Mucosa of gallbladder (tissue), 1 donor: ENCODE measurements at places on chromosomes 12 and 14.
A peak's percentile ranks its signal among the peaks of the same experiment; 100 is the strongest.

GRCh38 chr12:2722806-2723205 lies 72.0 kb upstream of the FKBP4 start:
- DNase-seq, result no peak

GRCh38 chr12:117142094-117142493 lies 42.9 kb upstream of the TESC start:
- no peak for DNase-seq

DNA sequence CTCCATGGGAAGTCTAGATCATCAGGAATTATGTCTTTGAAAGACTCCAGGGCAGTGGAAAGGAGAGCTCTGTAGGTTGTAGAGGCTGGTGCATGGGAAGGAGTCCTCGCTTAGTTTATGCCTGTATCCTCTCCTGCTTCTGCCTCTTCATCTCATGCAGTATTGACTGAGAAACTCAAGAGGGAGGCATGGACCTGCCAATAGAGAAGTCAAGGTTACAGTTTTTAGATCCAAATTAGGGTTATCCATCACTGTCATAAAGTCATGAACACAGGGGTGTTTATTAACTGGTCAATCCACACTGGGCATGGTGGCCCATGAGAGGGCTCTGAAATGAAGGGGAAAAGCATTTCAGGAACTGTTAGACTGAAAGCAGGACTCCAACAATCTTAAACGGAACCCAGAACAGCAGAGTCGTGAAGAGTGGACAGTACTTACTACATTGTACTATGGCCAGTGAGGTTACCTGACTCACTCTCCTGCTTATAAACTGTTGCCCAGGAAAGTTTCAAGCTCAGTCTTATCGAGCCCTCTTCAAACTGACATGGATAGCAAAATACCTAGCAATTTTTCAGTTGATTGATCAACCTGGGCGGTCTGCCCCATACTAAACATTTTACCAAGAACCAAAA lies 30.1 kb upstream of the DHRS7 start:
- DNase-seq, result no peak

- no peak for DNase-seq
These were observed 6.7 kb downstream of the A2ML1 start for GRCh38 chr12:8829125-8829518.

- no peak for DNase-seq
These were observed 3.0 kb upstream of the GARIN2 start for GRCh38 chr14:67186172-67186768.

DNA sequence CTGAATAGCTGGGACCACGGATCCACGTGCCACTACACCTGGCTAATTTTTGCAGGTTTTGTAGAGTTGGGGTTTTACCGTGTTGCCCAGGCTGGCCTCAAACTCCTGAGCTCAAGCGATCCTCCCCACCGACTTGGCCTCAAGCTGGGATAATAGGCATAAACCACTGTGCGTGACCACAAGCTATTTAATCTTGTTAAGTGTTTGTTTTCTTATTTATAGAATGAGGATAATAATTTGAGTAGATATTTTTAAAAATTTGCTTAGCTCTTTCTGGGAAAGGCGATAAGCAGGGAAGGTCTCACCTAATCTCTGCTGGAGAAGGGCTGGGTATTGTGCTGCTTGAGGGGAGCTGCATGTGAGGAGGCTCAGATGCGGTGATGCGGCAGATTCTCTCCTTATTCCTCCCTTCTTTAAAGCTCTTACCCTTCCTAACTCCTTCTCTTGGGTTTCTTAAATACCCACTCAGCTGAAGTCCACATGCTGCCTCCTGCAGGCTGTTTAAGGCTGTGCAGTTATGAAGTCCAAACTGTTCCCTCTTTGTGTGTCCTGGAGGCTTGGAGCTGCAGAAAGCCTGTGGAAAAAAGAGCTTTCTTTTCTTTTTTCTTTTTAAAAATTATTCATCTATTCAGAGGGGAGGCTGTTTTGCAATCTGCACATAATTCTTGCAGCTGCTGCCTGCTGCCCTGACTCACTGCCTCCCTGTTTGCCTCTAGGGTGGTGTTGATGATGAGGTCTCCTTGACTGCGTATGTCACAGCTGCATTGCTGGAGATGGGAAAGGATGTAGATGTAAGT lies 37.9 kb downstream of the A2ML1 start:
- peak; percentile 56 for DNase-seq

GRCh38 chr12:45130881-45131281 lies 80.0 kb upstream of the DBX2 start:
- DNase-seq, result peak; percentile 40

- no peak for DNase-seq
These were observed 33.2 kb upstream of the RAD51AP1 start for GRCh38 chr12:4505376-4505986.

GRCh38 chr12:122452701-122453285 lies 30.3 kb upstream of the CLIP1 start:
- no peak for DNase-seq

GRCh38 chr12:64400041-64400440 lies 4.2 kb upstream of the XPOT start:
- DNase-seq, result no peak

GRCh38 chr12:76859611-76860010 lies 19.2 kb downstream of the CSRP2 start:
- DNase-seq, result no peak

GRCh38 chr14:79018836-79019235 lies 848.7 kb downstream of the NRXN3 start:
- no peak for DNase-seq

GRCh38 chr12:19959353-19959752 lies 409.0 kb upstream of the PDE3A start:
- DNase-seq, result no peak

- no peak for DNase-seq
These were observed 125.1 kb downstream of the GPR65 start for GRCh38 chr14:88130057-88130432.

DNA sequence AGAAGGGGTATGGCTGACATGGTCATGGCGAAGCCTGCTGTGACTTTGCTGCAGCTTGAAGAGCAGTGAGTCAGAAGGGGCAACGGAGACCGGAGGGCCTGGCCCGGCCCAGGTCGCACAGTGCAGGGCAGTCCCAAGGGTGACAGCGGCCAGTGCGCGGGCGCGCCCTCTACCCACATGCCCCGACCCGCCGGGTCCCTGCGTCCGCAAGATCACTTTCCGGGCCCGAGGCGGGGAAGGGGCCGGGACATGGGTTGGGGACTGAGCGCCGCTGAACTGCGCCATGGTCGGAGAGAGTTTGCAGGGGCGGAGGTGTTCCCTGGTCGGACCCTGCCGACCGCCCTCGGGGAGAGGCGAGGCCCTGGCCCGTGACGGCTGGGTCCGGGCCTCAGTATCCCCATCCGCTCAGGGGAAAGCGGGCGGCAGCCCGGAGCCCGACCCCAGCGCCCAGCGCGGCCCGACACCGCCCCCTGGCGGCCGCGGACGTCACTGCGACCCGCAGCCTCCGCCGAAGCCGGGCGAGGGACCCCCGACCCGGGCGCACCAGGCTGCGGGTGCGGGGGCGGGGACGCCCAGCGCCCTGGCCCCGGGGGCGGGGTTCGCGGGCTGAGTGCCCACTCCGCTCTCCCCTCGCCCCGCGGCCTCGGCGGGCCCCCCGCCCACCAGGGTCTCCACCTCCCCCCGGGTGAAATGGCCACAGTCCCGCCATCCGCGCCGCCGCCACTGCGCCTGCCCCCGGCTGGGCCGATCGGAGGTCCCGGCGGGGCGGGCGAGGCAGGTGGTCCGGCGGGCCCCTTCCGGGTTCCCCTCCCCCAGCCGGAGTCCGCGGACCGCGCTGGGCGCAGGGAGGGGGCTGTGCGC lies 7.2 kb upstream of the ANKRD9 start:
- peak; percentile 50 for DNase-seq

DNA sequence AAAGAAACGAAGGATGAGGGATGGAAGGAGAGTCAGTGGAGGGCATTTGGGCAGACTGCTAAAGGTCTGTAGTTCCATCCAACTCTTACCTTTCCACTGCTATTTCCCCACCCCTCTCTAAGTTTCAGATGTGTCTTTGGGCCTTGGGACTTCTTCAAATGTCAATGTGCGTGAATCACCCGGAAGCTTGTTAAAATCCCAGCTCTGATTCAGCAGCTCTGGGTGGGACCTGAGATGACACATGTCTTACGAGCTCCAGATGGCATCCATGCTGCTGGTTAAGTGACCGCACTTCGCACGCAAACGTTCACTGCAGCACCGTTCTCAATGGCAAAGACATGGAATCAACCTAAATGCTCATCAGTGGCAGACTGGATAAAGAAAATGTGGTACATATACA lies 309.9 kb downstream of the VRK1 start:
- DNase-seq, result no peak

- peak; percentile 48 for DNase-seq
These were observed 2.2 kb upstream of the ZFP36L1 start for GRCh38 chr14:68794851-68795596.

- DNase-seq, result no peak
These were observed 8.3 kb downstream of the MVK start for GRCh38 chr12:109581856-109582255.

DNA sequence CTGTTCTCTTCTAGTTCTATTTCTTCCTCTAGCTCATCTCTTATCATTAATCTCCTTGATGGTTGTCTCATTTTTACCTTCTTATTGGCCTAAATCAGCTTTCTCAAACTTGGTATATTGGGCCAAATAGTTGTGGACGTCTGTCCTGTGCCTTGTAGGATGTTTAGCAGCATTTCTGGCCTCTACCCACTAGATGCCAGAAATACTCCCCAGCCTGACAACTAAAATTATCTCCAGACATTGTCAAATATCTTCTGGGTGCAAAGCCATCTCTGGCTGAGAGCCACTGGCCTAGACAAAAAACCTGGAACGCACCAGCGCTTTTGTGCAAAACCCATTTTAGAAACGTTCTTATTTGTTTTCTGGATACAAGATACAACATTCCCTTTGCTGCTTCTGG lies 38.8 kb upstream of the LRRC10 start:
- no peak for DNase-seq

DNA sequence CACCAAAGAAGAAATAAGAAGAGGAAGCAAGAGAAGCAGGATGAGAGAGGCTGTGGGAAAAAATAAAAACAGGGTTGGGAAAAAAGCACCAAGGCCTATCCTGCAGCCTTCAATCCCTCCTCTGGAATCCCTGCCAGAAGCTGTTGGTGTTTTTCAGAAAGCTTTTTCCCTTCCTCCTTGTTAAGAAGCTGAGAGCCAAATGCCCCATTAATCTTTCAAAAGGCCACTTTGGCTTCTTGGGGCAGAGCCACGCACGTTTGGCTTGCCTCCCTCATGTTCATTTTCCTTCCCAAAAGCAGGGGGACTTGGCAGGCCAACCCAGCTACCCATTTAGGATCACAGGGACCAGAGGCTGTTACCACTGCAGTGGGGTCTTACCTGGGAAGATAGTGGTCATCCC lies 365.3 kb downstream of the NUAK1 start:
- DNase-seq, result no peak

- DNase-seq, result no peak
These were observed 25.6 kb downstream of the MNAT1 start for GRCh38 chr14:60760209-60760608.

DNA sequence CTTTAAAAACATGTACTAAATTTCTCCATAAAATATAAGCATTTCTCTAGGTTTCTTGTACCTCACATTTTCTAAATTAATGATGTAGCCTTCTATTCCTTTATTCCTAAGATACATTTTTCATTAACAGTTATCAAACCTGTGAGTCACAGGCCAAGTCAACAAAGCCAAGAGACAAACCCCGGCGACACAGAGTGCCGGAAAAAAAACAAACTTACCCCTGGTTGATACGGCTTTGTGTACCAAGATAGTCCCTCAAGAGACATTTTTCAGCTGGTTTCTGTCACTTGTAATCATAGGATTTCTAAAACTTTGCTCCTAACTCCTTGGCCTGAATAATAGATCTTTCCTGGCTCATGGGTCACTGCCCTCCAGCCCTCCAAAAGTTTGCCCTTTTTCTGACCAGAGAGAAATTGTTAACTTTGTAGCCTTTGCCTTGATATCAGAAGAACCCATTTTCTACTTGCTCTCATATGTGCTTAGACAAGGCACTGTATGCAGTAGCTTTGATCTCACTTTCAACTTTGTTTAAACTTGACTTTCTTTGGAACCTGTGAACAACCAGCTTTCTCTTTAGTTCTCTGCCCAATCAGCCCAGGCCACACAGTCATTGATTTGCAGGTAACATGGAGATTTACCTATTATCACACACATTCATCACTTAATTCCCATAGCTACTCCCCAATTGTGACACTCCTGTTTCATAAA lies 172.2 kb downstream of the PRKD1 start:
- DNase-seq, result peak; percentile 32

GRCh38 chr14:54344445-54344844 lies 52.4 kb upstream of the CDKN3 start:
- no peak for DNase-seq

DNA sequence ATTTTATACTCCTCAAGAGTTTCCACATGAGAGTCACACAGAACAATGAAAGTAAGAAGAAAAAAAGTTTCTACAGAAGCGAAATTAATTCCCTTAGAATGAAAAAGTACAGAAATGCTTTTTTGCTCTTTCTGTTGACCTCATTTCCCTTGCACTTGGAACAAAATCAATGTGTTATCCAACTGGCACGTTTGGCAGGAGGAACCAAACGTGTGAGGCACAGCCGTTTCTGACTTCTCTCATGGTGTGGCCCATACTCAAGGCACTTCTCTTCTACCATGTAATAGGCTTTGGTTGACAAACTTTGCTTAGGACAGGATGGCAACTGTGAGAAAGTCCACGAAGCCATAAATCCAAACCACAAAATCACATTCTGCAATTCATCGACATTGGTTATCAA lies 297.0 kb downstream of the FUT8 start:
- peak; percentile 14 for DNase-seq

- peak; percentile 99 for DNase-seq
These were observed 15.1 kb upstream of the ANKRD9 start for GRCh38 chr14:102524451-102525218.

GRCh38 chr12:57157588-57158173 lies 10.3 kb upstream of the LRP1-AS start:
- no peak for DNase-seq

DNA sequence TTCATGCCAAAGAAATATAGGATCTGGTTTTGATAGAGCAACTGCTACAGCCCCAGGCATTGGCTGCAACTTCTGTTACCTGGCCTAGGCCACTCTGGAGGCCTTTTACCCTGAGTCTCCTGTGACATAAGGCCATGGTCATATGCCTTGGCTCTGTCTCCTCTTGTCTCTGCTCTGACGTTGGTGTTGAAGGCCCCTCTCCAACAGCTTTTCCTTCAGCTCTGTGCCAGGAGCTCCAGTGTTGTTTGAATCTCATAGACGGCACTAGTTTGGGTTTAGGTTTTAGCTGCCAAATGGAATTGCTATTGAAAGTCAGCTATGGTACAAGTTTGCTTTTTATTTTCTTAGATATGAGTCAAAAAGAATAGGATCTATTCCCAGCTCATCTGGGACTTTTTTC lies 41.1 kb downstream of the TTLL5 start:
- DNase-seq, result no peak

DNA sequence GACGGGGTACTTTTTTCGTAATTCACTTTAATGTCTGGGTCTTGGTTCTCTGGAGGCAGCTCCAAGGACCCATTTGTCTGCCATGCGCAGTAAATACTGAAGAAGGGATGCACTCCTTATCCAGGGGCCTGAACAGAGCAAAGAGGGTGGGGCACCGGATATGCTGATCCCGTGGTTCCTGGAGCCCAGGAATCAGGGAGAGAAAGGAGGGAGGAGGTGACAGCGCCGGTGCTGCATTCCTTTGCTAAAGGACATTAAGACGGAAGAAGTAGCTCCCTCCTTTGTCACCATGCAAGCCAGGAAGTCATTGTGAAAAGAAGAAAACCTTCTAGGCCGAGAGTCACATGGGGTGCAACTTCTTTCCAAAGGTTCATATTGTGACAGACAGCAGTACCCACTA lies 1057.7 kb downstream of the VRK1 start:
- DNase-seq, result no peak
